ENCODE measurements at places on chromosomes 2 and 18. TPM values are rescaled to one million over a fixed set of nuclear protein-coding genes. Genes with fewer than 3 reads are reported as not detected.

Gene MAL
- total RNA-seq = 174 TPM

Gene FHOD3
- total RNA-seq = not detected

Gene ALPG
- not detected for total RNA-seq

Gene SPEG
- 23.6 TPM for total RNA-seq

Gene HJURP
- 109 TPM for total RNA-seq

Gene AMER3
- total RNA-seq = not detected

DNA sequence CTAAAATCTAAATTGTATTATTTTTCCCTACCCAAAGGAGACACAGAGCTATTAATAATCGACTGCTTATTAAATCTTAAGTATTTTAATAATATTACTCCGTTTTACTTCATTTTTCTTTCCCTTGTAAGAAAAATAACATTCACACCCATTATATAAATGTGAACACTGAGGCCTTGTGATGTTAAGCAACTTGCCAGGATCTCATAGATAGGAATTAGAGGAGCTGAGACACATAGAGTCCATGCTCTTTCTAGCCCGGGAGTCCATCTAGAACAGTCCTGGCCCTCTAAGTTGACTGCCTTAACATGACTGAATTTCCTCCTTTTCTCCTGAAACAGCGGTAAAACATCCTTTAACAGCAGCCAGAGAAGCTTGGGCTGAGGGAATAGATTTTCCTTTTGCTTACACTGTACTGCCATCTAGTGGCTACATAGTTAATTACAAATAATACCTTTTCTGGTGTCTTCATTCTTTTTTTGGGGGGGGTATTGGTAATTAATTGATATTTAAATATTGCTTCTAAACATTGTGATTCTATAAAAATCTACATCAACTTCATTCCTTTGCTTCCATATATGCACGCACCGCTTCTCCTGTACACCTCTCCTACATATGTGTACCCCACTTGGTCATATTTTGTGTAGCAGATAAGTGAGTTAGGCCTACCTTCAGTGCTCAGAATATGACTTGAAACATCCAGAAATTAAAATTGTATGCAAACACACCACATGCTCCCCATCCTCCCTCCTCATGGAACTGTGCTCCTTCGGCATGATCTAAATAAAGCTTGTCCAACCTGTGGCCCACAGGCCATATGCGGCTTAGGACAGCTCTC lies 125.8 kb upstream of the HNMT start:
- no peak for DNase-seq

DNA sequence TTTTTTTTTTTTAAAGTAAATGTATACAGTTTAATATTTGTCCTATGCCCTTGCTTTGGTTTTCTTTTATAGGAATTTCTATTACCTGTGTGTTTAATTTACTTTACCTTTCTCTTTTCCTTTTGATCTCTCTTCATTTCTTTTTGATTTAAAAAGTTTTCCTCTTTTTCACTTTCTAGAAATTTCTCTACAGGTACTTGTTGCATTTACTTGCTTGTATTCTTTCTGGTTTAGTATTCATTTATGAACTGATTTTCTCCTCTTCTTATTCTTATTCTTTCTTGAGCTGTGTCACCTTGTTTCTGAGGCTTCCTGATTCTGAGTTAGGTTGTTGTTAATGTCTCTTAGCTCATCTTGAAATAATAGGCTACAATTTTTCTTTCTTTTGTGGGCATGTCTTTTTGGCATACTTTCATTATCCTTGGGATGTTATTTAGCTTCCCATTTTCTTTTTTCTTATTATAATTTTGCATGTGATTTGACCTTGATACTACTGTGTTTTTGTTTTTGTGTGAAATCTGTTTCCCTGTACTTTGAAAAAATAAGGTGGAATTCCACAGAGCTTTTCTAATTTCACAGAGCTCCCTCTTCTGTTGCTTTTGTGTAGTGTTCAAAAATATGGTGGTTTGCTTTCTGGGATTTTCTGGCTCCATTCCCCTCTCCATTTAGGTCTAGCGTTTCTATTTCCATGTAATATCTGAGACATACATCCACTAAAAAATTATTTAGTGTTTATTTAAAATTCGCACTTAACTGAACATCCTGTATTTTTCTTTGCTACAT lies 25.5 kb upstream of the ALMS1 start:
- no peak for DNase-seq

GRCh38 chr2:195659114-195659513 lies 2.1 kb downstream of the SLC39A10 start:
- DNase-seq = no peak

DNA sequence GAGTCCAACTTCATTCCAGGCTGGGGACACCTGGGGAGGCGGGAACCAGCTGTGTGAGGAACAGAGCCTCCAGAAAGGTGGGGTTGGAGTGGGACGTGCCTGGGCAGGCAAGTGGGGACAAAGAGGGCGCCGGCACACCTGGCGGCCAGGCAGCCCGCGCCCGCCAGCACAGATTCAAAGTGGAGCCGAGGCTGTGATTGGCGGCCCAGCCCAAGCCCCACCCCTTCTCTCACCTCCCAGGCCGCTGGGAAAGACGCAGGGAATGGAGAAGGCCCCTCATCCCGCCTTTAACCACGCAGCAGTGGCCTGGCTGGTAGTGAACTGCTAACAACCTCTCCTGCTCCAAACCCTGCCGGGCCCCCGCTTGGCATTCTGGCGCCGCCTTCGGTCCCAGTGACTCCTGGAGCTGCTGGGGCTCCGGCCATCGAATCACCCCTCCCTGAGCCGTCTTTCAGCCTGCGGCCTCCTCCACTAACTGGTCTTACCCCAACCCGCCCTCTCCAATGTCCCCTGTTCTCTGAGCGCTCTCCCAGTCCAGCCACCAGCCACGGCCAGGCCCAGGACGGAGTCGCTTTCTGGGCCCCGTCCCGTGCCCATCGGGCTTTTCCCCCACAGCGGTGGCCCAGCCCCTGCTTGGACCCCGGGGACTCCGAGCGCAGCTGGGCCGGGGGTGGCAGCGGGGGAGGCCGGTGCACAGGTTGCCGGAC lies 27.9 kb upstream of the PTMA start:
- no peak for DNase-seq

DNA sequence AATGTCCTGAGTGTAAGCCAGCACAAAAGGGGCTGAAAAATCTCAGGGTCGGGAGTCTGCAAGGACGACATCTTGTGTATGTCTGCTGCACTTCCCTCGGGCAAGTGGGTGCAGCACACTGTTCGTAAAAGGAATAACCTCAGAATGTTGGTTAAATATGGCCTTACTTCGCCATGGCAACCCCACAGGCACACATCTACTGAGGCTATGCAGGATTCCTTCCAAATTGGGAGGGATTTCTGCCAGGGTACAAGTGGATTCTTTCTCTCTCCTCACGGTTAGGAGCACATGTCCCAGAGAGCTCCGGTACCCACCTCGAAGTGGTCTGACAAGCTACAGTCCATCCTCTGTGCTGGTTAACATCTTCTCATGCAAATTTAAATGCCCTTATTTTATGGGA lies 277.7 kb upstream of the PXDN start:
- DNase-seq = no peak

GRCh38 chr2:157290525-157290924 lies 33.0 kb downstream of the GALNT5 start:
- DNase-seq = no peak

GRCh38 chr18:30676053-30676480 lies 366.5 kb downstream of the DSC3 start:
- no peak for DNase-seq

DNA sequence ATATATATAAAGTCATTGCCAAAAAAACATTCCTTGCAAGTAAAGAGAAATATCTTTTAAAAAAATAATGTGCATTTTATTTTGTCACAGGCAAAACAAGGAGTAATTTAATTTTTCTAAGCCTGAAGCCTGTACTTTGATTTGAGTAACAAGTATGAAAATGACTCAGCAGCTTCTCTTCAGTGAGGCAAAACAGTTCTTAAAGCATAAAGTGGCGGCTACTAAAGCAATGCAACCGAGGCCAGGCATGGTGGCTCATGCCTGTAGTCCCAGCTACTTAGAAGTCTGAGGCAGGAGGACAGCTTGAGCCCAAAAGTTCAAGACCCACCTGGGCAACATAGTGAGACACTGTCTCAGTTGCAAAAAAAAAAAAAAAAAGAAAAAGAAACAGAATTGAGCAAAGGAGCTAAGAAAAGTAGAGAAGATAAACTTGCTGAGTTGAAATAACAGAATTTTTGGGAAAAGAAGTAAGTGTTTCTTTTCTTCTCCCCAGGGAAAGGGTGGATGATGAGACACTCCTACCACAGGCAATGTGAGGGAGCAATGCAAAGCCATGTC lies 29.6 kb downstream of the DOK1 start:
- DNase-seq = no peak

DNA sequence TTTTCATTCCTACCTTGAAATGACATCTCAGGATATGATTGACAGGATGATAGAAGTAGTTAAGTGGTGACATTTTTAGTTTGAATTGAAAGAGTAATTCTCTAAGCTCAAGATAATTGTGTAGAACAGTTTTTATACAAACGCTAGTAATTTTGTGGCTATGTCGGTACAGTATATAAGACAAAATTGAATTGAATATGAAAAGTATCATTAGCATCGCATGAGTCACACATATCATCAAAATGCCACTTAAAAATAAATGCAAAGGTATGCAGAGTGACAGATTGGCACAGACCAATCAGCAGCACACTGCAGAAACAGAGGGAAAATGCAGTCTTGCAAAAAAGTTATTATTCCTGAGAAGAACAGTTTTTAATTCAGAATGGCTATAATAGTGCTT lies 608.2 kb upstream of the NETO1 start:
- no peak for DNase-seq

DNA sequence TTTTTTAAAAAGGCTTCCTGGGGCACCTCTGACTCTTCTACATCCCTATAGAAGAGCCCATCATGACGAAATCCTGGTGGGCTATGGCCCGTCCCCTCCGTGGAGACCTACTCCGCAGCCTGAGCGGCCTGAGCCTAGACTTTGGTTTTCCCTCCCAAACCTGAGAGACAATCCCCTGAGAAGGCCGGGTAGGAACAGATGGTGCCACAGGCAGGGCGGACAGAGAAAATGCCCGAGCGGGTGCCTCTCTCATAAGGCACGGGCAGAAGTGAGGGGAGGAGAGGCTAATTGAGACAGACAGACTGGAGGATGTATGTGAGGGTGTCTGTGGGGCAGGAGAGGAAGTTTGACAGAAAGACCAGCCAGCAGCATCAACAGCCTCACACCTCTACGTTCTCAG lies 20.2 kb upstream of the SFXN5 start:
- no peak for DNase-seq

GRCh38 chr2:109124982-109125592 lies 3.9 kb upstream of the SH3RF3 start:
- no peak for DNase-seq

- no peak for DNase-seq
These were observed 379.0 kb upstream of the FANCL start for GRCh38 chr2:58620093-58620492.

- no peak for DNase-seq
These were observed 171.1 kb downstream of the LDLRAD4 start for GRCh38 chr18:13389491-13390131.

DNA sequence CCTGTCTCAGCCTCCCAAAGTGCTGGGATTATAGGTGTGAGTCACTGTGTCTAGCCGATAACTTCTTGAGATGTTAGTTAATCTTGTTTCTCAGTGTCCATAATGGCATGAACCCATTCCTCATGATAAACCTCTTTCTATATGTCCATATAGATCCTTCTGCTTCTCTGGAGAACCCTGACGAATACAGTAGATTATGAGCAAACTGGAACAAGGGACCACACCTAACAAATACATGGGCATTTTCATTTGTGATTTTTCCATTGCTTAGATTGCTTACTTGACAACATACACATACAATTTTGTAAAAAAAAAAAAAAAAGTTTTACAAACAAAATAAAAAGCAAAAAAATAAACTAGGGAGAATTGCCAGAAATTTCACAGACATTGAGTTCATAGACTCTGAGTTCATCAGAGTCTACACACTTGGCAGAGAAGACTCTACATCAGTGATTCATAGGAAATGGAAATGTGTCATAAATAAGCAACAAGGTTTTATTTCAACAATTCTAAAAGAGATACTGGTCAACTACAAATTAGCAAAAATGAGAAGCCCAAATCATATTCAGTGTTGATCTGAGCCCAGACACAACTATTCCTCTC lies 96.7 kb downstream of the GALR1 start:
- no peak for DNase-seq

GRCh38 chr2:131122496-131122895 lies 17.4 kb downstream of the PLEKHB2 start:
- no peak for DNase-seq

DNA sequence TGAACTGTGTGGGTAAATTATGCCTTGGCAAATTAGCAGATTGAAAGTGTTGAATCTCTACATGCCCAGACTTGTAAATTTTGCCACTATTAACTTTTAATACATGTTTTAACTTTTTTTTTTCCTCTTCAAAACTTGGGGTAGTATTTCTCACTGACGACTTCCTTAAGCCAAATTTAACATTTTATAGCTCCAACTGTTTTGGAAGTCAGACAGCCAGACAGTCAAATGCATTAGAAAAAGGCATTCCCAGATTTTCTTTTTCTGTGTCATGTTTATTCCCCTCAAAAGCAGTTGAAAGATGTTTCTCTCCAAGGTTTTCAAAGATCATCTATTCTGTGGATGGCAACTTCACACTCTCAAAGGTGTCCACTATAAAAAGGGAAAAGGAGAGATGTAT lies 226.8 kb upstream of the FN1 start:
- no peak for DNase-seq

- no peak for DNase-seq
These were observed 5.0 kb upstream of the DGKD start for GRCh38 chr2:233349005-233349998.

DNA sequence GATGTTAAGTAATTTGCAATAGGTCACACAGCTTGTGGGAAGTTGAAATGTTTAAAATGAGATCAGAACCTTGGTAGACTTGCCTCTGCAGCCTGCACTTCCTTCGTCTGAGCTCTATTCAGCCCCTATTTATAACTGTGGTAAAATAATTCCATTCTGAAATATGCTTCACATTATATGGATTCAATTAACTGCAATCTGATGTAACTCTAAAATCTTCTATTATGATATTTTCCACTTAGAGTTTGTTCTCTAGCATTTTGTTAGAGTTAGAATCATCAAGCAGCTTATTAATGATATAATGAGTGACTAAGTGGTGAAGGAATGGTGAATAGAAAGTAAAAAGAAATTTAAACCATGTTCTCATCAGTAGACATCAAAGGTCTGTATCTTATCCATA lies 139.6 kb upstream of the ARHGAP28 start:
- no peak for DNase-seq

GRCh38 chr18:13982126-13982525 lies 66.8 kb upstream of the MC2R start:
- DNase-seq = no peak

DNA sequence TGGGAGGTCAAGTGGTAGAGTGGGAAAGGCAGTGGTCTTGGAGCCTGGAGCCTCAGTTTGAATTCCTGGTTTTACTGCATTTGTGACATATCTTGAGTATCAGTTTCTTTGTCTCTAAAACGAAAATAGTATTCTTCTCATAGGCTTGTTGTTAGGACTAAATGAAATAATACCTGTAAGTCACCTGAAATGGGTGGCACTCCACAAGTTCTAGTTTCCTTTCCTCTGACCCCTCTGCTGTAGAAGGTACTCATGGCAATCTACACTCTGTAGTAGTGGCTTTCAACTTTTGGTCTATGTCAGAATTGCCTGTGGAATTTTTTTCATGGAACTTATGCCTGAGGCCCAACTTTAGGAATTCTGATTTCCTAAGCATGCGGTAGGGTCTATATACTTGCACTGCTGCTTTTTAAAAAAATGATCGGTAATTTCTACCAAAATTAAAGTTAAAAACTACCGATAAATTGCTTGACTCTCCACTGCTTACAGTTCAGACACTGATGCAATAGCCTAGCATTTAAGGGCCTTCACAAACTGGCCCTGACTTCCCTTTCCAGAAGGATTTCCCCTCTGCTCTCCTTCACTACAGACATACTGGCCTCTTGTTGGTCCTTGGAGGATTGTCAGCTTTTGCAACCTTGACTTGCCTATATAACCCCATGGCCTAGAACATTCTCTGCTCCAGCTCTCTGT lies 47.2 kb downstream of the PLEK start:
- DNase-seq = no peak
